ENCODE measurements at places on chromosomes 3 and 15.
A peak's percentile ranks its signal among the peaks of the same experiment; 100 is the strongest.

GRCh38 chr3:27533261-27533607, 49.0 kb upstream of the SLC4A7 start:
- no peak for DNase-seq

- DNase-seq, result no peak
Observed at GRCh38 chr15:80375968-80376891, 28.0 kb upstream of the ARNT2 start.

- no peak for DNase-seq
Observed at GRCh38 chr3:134364061-134364935, 9.9 kb downstream of the AMOTL2 start.

DNA sequence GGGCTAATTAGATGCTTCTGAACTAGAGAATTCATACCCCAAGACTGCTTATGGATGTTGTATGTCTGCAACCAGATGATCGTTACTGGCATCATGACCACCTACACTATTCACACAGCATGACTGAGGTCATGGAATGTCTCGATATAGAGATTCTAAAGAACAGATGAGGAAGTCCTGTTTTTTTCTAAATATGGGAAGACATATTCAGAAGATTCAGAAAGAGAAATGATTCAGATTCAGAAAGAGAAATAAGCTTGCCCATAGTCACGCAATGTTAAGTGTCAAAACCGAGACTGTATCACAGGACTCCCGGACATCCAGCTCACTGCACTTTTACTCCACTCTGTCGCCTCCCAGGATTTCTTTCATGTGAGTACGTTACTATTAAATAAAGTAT, 136.2 kb downstream of the TPRG1 start:
- no peak for DNase-seq

DNA sequence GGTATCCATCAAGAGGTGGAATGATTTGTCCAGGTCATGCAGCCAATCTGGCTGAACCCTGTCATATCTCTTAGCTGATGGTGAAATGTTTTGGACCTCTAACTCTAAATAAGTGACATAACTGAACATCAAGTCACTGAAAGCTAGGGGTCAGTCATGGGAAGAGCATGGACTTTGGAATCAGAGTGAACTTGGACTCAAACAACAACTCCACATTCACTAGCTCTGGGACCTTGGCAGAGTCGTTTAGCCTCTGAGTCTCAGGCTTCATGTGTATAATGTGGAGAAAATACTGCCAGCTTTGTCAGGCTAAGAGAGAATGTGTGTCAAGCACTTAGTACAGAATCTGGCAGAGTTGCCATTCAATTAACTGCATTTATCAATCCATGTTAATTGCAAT, 557.8 kb upstream of the CFAP20DC start:
- DNase-seq, result peak; percentile 2

- DNase-seq, result peak; percentile 19
Observed at GRCh38 chr3:4990069-4990468, 10.8 kb downstream of the BHLHE40 start.

DNA sequence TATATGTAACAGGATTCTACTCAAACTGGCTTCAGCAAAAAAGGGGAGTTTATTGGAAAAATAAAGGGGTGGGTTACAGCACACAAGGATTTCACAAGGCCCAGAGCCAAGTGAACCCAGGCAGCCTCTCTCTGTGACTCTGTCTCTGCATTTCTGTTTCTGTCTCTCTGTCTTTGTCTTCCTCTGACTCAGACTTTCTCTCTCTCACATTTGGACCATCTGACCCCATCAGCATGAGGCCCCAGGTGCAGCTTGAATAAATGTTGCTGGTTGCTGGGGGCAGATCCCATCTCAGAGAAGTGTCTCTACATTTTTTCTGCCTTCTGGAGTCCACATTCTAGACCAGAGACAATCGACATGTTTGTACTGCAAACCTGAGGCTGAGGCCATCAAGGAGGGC, 45.0 kb downstream of the RPLP1 start:
- DNase-seq, result no peak

- no peak for DNase-seq
Observed at GRCh38 chr3:123244128-123244527, 42.4 kb downstream of the SEC22A start.

DNA sequence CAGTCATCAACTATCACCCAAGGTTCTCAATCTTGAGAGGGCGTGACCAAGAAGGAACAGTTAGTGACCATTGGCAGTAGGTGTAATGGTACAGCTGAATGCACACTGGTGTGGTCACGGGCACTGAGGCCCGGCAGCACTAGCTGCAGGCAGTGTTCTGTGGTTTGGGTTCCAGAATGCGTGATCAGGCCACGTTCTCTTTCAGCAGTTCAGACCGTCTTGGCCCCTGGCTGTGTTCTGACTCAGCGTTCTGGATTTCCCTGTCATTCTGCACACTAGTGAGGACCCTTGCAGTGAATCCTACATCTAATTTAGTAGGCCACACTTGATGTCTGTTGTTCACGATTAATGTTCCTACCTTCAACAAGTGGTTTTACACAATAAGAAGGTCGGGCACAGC, 220.5 kb upstream of the SLCO3A1 start:
- no peak for DNase-seq

- no peak for DNase-seq
Observed at GRCh38 chr3:194293546-194294198, 57.5 kb downstream of the CPN2 start.

GRCh38 chr15:60580650-60581376, 101.9 kb upstream of the ICE2 start:
- no peak for DNase-seq

- no peak for DNase-seq
Observed at GRCh38 chr3:3154879-3155610, 24.4 kb downstream of the CRBN start.

GRCh38 chr3:197297002-197297401, 1.4 kb downstream of the DLG1 start:
- DNase-seq, result no peak

- peak; percentile 28 for DNase-seq
Observed at GRCh38 chr15:86915811-86916331, 836.2 kb downstream of the AGBL1 start.

GRCh38 chr3:27342267-27342666, 26.9 kb downstream of the NEK10 start:
- no peak for DNase-seq

- DNase-seq, result peak; percentile 72
Observed at GRCh38 chr15:78979456-78980320, 34.8 kb upstream of the CTSH start.

- DNase-seq, result no peak
Observed at GRCh38 chr3:152210697-152211096, 58.0 kb upstream of the MBNL1 start.

GRCh38 chr15:56459096-56459495, 5.8 kb downstream of the MNS1 start:
- DNase-seq, result peak; percentile 52

DNA sequence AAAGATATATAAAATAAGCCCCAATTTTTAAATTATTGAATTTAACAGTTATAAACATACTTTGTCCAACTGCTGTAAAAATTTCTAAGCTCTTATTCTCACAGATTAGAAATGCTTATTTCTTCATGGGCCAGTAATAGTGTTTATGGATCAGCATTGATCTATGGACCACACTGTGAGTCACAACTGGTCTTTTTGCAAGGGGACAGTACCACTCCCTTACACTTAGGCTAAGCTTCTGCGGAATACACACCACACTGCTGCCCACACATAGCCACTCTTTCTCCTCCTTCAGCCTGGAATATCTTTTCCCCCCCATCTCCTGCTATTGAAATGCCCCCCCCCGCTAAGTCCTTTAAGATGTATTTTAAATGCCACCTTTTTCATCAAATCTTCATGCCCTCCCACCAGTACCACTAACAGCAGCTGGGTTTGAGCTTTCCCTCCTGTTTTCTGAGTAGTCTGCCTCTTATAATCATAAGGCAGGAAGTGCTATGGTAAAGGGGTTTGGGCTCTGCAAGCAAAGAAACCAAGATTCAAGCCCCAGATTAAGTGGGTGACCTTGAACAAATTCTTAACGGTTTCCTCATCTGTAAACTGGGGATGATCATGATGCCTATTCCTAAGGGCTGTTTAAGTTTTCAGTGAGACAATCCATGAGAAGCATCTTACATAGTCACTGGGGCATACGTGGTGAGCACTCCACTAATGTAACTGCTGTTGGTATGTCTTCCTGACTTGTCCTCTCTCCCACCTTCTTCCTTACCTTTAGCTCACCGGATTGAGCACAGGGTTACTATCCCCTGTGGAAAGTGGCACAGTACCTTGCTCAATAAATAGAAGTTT, 69.2 kb downstream of the DCUN1D1 start:
- DNase-seq, result no peak

GRCh38 chr3:39207361-39208186, 15.2 kb upstream of the XIRP1 start:
- DNase-seq, result no peak

GRCh38 chr3:13465236-13465873, 14.8 kb upstream of the HDAC11 start:
- no peak for DNase-seq
